Frontal cortex (tissue), 4 donors: ENCODE measurements at places on chromosomes 7 and 10. TPM values are rescaled to one million over a fixed set of nuclear protein-coding genes. Genes with fewer than 3 reads are reported as not detected.

The SUN3 gene
- not detected for total RNA-seq

The IRF5 gene
- total RNA-seq: 1.2 TPM

The BICC1 gene
- 4.5 TPM for total RNA-seq

The WNT2 gene
- 0.41 TPM for total RNA-seq

The ZNRF2 gene
- 57.1 TPM for total RNA-seq

The GIMAP8 gene
- 1.6 TPM for total RNA-seq

The TMEM270 gene
- not detected for total RNA-seq

The GTF2IRD1 gene
- total RNA-seq: 19.2 TPM

The UNC5B gene
- 2.9 TPM for total RNA-seq

The LIPK gene
- total RNA-seq: not detected

The RHOBTB1 gene
- 30.2 TPM for total RNA-seq

The CPN1 gene
- not detected for total RNA-seq

The VAX1 gene
- 1.2 TPM for total RNA-seq

The C7orf33 gene
- not detected for total RNA-seq

The CAV1 gene
- 17.5 TPM for total RNA-seq

DNA sequence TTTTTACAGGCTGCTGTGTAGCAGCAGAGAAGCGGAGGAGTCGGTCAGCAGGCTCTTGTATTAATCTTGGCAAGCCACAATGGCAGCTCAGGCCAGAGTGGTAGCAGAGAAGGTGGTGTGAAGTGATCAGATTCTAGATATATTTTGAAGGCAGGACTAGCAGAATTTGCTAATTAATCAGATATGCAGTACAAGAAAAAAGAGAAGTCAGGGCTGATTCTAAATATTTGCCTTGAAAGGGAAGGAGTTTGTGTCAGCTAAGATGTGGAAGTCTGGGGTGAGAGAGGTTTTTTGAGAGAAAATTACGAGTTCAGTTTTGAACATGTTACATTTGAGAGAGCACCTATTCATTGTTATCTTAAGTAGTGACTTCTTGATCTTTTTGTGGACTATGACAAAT, 176.3 kb downstream of the WNT2 start:
- DNase-seq: no peak

GRCh38 chr10:113742466-113742865, 9.0 kb upstream of the PLEKHS1 start:
- DNase-seq: no peak

GRCh38 chr7:112546723-112547513, 66.1 kb downstream of the LSMEM1 start:
- DNase-seq: no peak

DNA sequence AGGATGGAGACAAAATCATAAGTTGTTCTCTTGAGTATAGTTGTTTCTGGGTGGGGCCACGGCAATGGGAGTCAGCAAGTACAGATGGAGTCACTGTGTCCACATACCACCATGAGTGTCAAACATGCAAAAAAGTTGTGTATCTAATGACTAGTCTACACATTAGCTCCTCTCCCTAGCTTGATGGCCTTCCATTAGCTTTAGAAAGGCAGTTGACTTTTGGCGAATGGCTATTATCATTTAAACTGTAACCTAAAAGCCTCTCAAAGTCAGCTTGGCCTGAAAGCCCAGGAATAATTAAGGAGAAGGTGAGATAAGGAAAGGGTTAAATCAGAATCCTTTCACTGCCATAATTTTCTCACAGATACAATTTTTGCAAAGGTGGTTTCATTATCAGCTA, 95.5 kb upstream of the MEOX2 start:
- no peak for DNase-seq

DNA sequence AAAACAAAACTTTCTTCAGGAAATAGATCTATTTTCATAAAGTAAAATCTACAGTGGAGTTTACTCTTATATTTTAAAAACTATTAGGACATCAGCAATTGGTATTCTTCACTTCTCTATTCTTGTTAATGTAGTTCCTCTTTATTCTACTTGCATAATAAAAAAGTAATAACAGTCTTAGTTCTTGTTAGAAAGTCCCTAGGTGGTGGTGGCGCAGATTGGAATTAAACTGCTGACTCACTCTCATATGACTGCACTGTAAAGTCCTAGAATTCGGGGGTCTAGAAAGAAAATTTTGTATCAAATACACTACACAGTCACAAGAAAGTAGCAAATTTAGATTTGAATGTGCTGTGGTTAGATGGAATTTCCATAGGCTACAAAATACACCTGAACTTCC, 44.6 kb upstream of the TES start:
- DNase-seq: no peak

DNA sequence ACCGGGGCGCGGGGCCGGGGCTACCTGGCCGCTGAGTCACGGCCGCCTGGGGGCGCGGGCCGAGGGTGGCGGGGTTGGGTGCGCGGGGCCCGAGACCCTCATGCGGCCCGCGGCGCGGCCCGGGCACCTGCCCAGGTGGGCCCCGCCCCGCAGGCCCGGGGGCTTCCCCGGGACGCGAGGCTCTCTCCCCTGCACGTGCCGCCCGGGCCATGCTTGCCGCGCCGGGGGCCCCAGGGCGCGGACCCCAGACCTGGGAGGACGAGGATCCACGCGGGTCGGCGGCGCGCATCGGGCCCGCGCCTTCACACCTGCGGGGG, 402 bp downstream of the MAFK start:
- DNase-seq: no peak

- DNase-seq: no peak
Measured at GRCh38 chr7:5457245-5457735, 33.7 kb upstream of the TNRC18 start.

DNA sequence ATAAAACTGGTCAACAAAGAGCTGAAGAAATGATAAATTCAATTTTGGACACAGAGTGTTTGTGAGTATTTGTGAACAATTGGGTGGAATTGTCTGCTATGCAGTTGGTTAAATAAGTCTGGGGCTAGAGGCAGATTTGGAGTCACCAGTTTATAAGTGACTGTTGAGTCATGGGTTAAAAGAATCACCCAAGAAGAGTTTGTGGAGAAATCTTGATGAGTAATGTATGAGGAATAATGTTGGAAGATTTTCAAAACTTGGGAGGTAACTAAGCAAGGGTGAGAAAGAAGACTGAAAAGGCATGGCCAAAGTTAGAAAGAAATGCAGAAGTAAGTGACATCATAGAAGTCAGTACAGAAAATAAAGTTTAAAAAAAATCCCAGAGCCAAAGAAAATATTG, 750.7 kb downstream of the MAGI2 start:
- DNase-seq: no peak

GRCh38 chr10:71260622-71261325, 48.4 kb downstream of the UNC5B start:
- no peak for DNase-seq

GRCh38 chr10:101158459-101159058, 27.5 kb downstream of the TLX1 start:
- DNase-seq: no peak

DNA sequence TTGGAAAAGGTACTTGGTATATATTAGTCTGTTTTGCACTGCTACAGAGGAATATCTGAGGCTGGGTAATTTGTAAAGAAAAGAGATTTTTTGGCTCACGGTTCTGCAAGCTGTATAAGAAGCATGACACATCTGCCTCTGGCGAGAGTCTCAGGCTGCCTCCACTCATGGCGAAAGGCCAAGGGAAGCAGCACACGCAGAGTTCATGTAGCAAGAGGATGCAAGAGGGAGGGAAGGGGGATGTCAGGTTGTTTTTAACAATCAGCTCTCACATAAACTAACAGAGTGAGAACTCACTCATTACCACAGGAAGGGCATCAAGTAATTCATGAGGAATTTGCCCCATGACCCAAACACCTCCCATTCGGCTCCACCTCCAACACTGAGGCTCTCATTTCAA, 484.8 kb upstream of the DPP6 start:
- no peak for DNase-seq

GRCh38 chr7:46290374-46291049, 369.4 kb upstream of the IGFBP3 start:
- no peak for DNase-seq

- no peak for DNase-seq
Measured at GRCh38 chr7:74502216-74502891, 48.6 kb downstream of the GTF2IRD1 start.

DNA sequence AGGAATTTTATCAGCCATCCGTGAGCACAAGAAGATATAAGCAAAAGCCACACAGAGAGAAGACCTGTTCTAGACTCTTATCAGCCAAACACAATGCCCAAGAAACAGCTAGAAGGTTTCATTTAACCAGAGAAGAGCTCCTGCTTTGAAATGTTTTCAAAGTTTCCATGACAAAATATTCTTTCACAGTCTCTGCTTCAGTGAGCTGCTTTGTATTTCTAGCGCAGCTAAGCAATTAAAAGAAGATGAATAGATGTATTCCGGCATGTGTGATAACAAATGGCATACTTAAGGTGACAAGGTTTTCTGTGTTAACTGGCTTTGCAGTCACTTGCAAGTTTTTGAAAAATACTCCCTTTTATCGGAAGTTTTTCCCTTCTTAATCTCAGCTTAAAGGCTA, 78.9 kb upstream of the NXPH1 start:
- DNase-seq: no peak

DNA sequence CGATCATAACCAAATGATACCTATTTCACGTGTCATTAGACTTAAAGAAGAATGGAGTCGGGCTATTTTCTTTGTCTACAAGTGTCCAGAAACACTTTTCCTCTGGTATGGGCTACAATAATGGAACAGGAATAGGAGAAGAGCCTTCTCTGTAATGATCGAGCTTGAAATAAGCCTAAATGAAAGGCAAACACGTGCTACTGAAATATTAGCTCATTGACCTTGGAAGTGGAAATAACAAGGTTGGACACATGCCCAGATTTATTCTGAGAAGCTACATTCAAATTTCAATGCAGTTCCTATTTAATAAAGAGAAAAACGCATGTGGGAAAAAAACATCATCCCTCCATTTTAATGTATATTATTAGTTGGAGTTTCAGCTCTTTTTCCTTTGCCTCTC, 254.7 kb upstream of the PTER start:
- DNase-seq: no peak

DNA sequence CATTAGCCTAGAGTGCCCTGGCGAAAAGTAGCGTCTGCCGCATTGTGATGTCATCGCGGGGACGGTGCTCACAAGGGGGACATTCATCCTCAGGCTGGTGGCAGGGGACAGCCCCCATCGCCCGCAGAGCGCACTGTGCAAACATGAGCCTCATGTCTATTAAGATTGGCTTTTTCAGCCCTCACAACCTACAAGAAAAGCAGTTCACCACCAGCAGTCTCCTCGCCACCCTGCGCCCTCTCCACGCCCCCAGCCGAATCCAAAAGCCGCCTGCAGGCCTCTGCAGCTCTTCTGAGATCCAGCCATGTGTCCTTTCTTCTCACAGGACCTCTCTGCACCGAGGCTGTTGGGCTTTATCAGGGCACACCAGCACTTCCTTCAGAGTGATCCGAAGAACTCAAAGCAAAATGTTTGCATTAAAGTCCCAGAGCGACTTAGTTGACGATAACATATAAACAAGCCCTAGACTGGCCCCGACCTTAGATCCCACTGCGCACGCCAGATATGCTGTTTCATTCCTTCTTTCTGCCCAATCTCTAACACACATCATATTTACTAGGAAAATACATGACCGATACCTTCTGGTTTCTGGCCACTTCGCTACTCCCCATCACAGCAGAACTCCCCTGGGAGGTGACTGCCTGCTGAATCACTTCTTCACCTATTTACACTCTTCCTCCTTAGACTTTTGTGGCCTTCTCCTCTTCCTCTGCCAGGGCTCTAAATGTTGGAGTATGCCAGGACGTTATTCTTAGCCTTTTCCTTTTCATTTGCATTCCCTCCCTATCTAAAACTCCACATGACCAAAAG, 206.0 kb upstream of the SH2B2 start:
- DNase-seq: no peak

GRCh38 chr7:101635484-101635883, 6.4 kb upstream of the MYL10 start:
- no peak for DNase-seq

DNA sequence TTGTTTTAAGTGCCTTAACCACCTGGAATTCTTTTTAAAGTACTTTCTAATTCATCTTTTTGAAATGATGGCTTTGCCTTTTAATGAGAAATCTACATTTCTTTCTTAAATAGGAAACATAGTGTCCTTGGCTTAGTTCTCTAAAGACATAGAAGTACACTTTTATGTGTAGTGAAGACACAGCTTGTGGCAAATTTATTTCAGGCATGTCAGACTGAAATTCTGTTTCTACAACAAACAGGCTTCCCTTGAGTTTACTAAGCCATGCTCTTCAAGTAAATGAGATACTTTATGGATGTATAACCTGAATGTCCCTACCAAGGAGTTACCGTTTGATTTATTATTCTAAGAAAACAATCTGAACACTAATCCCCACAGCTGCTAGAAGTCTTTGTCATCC, 136.9 kb upstream of the MAGI2 start:
- no peak for DNase-seq

DNA sequence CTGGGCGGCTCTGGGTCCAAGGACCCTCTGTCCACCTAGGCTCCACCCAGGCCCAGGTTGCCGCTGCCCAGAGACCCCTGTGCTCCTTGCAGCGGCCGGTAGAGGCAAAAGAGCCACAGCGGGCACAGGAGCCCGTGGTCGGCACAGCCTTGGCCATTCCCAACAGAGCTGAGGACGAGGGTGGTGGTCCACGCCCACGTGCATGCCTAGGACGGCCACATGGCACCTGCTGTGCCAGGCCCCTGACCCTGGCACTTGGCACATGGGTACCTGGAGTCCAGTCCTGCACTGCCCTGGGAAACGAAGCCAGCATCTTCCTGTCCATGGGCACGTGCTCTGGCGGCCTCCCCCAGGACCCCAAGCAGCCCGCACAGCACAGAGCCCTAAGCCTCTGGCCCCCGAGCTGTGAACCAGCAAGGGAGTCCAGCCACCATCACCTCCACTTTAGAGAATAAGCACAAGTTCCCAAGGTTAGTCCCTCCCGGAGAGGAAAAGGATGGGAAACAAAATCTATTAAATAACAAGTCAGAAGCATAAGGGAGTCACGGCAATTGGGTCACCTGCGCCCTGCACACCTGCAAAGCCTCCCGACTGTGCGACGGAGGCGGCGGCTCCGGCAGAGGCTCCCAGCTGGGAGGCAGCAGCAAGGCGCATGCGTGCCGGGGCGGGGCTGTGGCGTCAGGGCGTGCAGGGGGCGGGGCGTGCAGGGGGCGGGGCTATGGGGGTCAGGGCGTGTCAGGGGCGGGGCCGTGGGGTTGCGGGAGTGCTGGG, 59.1 kb downstream of the STK32C start:
- no peak for DNase-seq

DNA sequence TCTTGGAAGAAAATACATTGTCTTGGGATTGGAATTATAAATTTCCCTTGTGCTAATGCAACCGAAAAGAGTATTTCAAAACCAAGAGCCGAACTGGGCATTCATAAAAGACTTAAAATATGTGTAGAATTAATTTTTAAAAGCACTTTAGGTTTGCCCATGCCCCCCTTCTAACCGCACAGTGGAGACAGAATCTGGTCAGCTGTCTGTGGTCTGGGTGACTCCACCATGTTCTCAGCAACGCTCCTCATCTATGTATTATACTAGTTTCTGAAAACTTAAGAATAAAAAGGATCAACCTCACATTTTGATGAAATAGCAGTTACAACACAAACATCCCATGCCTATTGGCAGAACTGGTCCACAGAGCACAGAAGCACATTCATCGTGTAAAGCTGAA, 192.6 kb upstream of the C7orf33 start:
- no peak for DNase-seq

- DNase-seq: no peak
Measured at GRCh38 chr10:70615784-70616522, 13.4 kb upstream of the PRF1 start.
